ENCODE measurements at places on chromosomes 4 and X.

DNA sequence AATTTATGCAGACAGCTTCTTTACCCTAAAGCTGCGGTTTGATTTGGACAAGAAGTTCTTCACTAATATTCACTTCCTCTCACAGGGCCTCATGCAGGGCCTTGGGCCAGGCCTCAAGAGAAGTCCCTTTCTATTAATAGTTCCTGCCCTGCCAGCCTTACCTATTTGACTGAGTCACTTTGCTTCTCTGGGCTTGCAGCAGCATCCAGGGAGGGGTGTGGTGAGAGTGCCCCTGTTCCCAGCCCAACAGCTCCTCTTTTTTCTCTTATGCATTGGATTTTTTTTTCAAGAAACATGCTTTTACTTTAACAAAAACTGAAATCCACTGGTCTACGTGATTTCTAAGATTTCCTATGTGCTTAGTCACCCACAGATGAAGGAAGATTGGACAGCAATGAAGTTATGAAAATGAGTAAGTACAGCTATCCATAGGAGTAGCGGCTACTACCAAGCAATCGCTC is 26.7 kb downstream of the FAM156B start:
- no peak for DNase-seq

GRCh38 chr4:161320377-161320776 is 843.4 kb downstream of the FSTL5 start:
- peak; percentile 68 for DNase-seq

DNA sequence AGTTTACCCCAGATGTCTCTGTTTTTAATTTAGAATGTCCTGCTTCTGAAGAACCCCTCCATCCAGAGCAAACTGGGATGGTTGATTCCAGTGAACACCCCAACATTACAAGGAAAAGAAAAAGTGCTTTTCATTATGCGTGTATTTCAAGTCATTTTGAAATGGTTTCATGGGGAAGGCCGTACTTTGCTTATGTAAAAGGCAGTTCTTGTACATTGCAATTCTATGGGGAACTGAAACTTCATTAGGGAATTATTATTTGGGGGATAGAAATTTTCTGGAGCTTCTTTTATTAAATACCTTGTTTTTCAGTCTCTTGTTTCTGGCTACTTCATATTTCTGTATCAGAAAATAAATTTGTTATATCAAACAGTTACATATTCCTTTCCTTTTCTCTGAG is 96.9 kb upstream of the ZNF518B start:
- no peak for DNase-seq

DNA sequence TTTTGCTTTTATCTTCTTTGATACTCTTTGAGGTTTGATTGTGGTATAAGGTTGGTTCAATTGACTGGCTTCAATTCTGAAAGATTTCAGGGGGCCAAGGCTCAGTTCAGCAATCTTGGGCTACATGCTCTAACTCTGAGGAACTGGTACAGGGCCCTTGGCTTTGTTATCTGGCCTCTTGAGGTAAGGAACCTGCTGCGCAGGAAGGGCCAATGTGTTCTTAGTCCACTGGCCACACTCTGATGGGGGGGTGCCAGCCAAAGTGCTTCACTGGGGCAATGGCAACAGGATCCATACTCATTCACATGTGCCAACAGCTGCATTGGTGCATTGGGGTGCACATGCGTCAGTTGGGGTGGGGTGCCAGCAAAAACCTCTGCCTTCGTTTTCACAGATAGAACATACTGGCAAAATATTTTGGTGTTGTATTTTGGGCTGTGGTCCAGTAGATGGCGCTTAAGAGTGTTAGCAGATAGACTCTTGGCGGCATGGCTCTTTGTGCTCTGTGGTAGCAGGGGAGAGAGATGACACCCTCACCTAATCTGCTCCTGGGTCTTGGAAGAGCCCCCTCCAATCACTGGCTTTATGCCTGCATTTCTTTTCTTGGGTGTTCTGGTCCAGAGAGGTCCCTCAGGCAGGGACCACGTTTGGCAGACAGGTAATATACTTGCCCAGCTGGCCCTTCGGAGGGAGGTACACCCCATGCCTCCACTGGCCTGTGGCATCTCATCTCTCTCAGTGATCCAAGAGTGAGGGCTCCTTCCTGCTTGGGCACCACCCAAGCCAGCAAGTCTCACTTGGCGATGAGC is 42.9 kb downstream of the NDST3 start:
- DNase-seq = peak; percentile 43

DNA sequence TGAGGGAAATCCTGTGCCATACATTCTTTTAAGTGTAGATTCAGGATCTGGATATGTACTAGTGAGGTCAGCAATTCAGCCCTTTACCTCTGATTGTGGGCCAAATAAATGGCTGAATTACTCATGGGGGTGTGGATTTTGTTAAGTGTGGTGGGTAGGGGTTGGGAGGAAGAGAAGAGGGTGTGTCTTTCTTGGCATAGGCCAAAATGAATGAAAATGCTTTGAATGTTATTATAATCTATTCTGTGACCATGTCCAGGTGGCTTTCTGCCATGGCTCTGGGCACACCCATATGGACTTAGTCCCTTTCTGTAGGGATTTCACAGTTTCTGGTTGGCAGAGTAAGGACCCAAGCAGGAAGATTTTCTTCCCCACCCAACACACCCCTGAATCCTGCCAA is 244.3 kb downstream of the CBR4 start:
- DNase-seq = no peak

GRCh38 chr4:123419885-123420755 is 23.5 kb downstream of the SPRY1 start:
- peak; percentile 74 for DNase-seq

- peak; percentile 41 for DNase-seq
Observed at GRCh38 chr4:90715242-90715641, 588.0 kb downstream of the CCSER1 start.

DNA sequence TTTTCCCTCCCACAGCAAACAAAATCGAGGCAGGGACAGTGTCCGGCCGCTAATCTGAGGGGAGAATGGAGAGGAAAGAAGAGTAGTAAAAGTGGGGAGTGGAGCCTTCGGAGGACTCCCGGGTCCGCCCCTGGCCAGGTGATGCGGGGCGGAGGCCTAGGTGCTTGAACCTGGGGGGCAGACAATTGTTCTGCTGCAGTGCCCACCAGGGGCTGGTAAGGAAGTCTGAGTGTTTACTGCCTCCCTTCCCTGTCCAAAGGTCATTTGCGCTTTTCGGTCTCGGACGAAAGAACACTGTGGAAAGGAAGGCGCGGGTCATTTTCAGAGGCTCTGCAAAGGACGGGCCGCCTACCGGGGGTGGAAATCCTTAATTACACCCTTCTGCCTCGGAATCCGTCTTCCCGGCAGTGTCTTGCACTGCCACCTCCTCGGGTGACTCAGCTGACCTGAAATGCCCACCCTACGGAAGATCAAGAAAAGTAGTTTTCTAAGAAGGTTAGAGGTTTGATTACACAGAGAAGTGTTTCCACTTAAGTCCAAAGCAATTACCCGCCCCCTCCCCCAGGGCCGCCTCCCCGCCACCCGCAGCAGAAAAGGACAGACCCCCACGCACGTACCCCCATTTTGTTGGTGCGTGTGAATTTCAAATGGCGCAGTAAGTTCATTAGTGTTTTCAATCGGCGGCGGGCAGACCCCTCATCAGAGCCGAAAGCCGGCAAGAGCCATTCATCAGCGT is 99.9 kb upstream of the TENM3 start:
- no peak for DNase-seq

GRCh38 chrX:109890300-109890699 is 112.6 kb upstream of the TMEM164 start:
- no peak for DNase-seq

GRCh38 chr4:155609455-155610059 is 57.1 kb upstream of the GUCY1A1 start:
- no peak for DNase-seq

DNA sequence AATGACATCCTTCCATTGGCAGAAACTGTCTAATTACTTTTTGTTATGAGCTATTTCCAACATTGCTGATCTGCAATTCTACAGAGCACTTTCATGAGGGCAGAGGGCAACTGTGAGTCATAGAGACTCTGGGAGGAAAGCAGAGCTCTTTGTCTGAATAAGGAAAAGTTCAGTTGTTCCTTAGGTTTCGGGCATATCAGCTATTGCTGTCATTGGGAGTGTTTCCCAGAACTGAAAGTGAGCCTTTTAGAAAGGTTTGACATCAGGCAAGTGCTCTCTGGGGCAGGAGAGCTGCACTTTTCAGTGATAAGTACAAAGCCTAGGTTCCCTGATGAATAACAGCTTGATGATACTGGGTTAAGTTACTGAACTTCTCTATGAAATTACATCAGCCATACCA is 119.2 kb upstream of the EDNRA start:
- no peak for DNase-seq

- DNase-seq = no peak
Observed at GRCh38 chrX:49277535-49277830, 7.9 kb downstream of the PPP1R3F start.

DNA sequence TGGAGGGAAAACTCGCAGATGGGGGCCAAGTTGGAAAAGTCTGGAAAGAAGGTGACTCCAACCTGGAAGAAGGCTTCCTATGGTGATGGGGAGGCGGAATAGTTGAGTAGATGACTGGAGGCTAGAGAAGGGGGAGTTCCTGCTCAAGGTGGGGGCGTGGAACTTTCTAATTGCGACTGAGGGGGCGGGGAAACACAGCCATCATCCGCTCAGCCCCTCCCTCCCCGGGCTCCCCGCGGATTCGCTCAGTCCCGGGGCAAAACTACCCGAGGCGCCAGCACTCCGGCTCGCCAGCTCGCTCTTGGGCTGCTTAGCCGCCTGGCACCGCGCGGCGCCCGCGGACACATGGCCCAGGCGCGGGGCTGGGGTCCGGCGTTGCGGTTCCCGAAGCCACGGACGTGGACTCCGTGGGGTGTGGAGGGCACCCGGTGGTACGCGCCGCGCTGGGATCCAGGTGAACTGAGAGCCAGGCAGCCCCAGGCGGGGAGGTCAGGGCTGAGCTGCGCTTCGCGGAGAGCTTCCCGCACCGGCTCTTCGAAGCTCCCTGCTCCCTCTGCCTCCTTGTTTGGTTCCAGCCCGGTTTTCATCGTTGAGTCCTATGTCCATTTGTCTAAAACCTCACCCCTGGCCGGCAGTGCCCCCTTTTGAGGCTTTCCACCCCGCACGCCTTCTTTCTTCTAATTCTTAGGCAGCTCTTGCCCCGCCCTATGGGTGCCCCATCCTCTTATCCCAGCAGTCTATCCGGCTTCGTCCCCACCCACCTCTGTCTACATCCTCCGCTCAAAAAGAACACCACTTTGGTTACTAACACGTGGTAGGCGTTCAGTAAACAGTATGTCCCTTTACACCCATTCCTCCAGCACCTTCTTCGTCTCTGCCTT is 38.9 kb downstream of the STARD8 start:
- peak; percentile 18 for DNase-seq

- DNase-seq = no peak
Observed at GRCh38 chr4:10667701-10668326, 16.8 kb downstream of the CLNK start.

- no peak for DNase-seq
Observed at GRCh38 chr4:32958586-32958985, 2238.4 kb downstream of the PCDH7 start.

DNA sequence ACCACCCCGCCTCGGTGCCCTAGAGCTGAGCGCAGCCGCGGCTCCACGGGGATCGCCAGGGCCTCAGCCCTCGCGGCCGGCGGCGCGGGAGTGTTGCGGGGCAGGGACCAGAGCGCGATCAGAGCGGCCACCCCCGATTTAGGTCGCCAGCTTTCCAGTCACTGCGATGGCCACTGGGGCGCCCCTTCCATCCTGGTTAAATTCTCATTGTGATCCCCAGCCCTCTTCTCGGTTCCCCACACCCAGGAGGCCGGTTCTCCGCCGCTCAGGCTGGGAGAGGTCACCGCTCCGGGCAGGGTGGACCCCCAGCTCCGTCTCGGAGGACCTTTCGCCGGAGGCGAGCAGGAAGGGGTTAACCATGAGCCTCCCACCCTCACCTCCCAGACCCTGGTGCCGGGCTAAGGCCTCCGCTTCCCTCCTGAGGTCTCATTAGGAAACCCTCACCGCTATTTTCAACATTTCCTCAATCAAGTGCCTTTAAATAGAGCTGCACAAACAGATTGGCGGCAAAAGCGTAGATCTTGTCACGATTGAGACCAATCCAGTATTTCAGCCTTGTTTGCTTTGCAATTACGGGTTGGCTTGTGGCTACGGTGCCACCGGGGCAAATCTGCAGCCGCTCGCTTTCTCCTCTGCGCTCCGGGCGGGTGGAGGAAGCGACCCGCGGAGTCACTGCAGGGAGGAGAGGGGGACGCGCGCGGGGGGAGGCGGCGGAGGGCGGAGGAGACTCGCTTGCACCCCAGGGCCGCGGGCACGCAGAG is 8.3 kb upstream of the HAND2 start:
- peak; percentile 45 for DNase-seq

DNA sequence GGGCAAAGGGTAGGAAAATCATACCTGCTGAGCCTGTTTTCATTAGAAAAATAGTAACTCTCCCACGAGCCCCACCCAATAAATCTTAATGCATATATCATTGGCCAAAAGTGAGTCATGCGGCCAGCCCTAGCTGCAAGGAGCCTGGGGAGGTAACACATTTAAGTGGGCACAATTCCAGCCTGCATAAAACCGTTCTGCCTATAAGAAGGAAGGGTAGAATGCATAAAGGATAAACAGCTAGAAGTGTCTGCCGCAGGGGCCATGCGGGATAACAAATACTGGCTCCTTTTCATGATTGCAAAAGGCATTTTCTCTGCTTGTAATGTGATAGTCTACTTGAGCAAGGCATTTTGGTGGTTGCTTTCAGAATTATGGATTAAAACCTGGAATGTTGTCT is 37.1 kb downstream of the EFHC2 start:
- no peak for DNase-seq

DNA sequence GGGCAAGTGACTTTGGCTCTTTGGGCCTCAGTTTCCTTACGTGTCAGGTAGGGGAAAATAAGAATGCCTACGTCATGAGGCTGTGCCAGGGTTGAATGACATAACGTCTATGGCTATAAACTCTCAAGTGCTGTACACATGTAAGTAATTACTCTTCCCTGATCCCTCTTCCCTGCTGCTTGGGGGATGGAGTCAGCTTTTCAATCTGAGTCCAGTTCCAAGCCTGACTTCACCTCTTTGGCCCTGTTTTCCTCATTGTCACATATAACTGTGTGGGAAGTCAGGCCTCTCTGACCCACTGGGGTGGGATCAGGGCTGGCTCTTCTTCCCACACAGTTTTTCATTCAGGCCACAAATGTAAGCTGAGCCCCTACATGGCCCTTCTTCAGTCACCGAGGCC is 11.4 kb upstream of the CITED1 start:
- DNase-seq = no peak

GRCh38 chr4:68271851-68272357 is 26.4 kb upstream of the TMPRSS11B start:
- peak; percentile 47 for DNase-seq

DNA sequence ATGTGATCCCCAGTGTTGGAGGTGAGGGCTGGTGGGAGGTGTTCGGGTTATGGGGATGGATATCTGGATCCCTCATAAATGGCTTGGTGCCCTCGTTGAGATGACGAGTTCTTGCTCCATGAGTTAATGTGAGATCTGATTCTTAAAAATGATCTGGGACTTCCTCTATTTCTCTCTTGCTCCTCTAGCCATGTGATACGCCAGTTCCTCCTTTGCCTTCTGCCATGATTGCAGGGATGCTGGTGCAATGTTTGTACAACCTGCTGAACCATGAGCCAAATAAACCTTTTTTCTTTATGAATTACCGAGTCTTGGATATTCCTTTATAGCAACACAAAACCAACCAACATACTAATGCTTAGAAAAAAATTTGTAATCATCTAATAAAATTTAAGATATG is 56.6 kb downstream of the STAP1 start:
- no peak for DNase-seq

- no peak for DNase-seq
Observed at GRCh38 chr4:150355858-150356455, 226.0 kb upstream of the MAB21L2 start.
